Psoas muscle (tissue), 8 donors: ENCODE measurements at places on chromosomes 5 and 9. TPM values are rescaled to one million over a fixed set of nuclear protein-coding genes. Genes with fewer than 3 reads are reported as not detected.

Gene TRIM41
- 17.4 TPM for polyA plus RNA-seq

Gene CCL21
- 3.1 TPM for polyA plus RNA-seq

Gene GRIN3A
- polyA plus RNA-seq: not detected

Gene MYOZ3
- polyA plus RNA-seq: 3.0 TPM

Gene EGFL7
- polyA plus RNA-seq: 34.7 TPM

Gene NUTM2F
- polyA plus RNA-seq: not detected

Gene MAMDC4
- 7.9 TPM for polyA plus RNA-seq

Gene IL4
- not detected for polyA plus RNA-seq

- DNase-seq: no peak
Observed at GRCh38 chr5:94432499-94432898, 185.9 kb downstream of the KIAA0825 start.

- peak; percentile 25 for DNase-seq
Observed at GRCh38 chr5:140631831-140632365, 1.1 kb downstream of the CD14 start.

DNA sequence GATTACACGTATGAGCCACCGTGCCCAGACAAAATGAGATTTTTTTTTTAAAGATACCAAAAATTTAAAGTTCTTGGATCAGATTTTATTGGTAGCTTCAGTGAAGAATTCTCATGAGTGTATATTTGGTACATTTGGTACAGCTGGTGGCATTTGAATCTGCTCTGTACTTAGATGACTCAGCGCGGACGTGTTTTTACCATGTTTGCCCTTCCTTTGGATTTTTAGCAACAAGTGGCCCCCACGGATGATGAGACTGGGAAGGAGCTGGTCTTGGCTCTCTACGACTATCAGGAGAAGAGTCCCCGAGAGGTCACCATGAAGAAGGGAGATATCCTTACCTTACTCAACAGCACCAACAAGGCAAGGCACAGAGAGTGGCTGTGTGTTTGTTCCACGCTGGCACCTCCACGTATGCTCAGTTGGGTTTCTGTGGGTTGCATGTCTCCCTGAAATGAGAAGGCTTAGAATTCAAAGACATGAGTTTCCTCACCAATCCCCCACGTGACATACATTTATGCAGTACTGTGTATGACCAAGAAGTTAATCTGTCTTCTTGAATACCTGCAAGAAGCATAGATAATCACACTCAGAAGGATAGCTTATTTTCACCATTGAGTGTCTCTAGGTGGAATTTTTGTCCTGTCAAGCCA lies 36.3 kb downstream of the SPTAN1 start:
- no peak for DNase-seq

DNA sequence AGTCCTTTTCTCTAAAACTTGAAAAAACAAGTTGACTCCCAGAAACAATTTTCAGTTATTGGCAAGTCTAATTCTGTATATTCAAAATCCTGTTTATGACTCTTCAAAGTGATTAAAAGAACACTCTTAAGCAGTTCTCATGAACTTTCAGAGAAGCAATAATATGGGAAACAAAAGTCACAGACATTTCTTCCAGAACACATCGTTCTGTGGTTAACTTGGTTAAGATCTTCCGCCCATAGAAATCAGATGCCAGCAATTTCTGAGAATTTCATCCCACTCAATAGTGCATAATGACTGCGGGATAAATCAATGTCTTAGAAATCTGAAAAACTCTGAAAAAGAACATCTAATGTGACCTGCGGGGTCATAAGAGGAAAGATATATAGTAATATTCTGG lies 300.5 kb downstream of the COX7C start:
- DNase-seq: no peak

DNA sequence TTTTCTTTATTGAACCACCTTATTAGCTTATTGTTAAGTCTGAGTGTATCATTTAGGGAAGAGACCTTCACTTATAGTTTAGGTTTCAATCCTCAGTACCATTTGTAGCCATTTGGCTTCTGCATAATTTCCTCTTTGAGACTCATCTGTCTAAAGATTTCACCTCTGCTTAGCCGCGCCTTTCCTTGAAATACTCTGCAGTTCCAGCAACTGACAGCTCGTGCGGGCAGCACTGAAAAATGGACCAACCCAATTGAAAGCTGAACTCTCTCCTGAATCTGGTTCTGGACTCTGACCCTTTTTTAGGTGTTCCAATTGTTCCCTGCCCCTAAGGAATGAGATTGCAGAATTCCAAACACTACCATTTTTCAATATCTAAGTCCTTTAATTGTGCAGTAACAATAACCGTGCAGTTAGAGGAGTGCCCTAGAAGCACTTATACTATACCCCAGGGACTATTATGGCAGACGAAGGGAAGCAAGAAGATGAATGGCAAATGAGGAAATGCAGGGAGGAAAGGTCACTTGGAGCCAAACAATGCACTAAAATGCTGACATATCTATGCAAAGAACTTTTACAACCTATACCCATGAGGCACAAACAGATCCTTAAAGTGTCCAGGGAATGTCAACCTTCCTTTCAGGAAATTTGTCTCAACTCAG lies 50.1 kb upstream of the PDE4D start:
- DNase-seq: no peak

DNA sequence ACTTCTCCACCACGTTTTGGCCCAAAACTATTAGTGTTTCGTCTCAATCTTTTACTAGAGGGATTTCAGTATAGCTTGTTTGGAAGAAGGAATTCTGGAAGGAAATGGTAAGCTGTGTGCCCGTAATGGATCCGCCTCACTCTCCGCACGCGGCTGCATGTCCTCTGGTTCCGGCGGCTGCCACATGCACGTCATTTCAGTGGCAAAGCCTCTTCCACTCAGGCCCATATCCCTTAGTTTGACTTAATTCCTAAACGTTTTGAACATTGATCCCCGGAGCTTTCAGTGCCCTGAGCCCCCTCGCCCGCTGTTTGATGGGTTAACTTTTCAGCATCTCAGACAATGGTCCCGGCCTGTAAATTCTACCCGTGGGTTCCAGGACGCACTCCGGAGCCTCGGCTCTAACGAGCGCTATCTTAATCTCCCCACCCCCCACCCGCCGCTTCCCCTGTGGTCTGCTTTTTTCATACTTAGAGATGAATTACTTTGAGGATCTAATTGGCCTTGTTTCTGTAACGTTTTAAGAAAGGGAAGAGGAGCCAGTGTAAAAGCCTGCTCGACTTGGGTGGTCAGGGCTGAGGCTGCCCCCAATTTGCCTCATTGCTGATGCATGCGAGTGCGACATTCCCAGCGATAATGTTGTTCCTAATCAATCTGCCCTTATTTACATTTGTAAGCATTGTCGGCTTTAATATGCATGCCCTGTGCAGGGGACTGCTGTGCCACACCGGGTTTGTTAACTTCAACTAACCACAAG lies 4.6 kb downstream of the PTCH1 start:
- no peak for DNase-seq

DNA sequence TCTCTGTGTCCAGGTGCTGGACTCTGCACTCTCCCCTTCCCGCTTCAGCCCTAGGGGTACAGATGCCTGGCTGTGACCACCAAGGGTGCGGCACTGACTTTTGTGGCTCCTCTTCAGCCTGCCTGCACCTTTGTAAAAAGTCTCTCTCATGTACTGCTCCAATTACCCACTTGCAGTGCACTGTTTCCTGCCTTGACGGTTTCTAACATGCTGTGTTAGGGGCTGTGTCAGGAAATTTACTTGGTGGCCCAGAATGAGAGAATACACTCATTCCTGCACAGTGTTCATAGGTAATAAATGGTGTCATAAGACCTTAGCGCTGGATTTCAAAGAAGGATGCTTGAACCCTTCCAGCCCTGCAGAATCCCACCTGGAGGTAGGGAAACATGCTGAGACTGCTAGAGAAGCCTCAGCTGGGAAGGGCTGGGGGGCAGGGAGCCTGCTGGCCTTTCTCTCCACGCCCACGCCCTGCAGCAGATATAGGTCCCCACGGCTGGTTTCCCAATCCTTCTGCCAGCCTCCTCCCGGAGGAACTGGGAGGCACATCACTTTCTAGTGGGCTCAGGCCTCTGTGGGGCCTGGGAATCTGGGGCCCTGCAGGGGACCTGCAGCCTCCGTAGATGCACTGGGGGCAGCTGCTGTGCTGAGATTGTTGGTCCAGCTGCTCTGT lies 17.6 kb upstream of the HRH2 start:
- no peak for DNase-seq
